ENCODE measurements at places on chromosomes 1 and 21.

GRCh38 chr1:55180075-55180670, 35.0 kb downstream of the USP24 start:
- DNase-seq: no peak

- no peak for DNase-seq
These were observed 32.6 kb downstream of the NENF start for GRCh38 chr1:212465311-212465710.

DNA sequence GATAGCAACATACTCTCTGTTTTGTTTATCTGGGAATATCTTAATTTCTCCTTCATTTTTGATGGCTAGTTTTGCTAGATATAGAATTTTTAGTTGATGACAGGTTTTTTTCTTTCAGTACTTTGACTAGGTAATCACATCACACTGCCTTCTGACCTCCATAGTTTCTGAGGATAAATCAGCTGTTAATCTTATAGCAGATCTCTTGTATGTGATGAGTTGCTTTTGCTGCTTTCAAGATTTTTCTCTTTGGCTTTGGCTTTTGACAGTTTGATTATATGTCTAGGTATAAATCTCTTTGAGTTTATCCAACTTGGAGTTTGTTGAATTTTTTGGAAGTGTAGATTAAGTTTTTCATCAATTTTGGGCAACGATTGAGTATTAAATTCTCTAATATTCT, 142.6 kb downstream of the ZNF644 start:
- DNase-seq: no peak

- DNase-seq: peak; percentile 94
These were observed 32.4 kb downstream of the EIF2D start for GRCh38 chr1:206579747-206580437.

DNA sequence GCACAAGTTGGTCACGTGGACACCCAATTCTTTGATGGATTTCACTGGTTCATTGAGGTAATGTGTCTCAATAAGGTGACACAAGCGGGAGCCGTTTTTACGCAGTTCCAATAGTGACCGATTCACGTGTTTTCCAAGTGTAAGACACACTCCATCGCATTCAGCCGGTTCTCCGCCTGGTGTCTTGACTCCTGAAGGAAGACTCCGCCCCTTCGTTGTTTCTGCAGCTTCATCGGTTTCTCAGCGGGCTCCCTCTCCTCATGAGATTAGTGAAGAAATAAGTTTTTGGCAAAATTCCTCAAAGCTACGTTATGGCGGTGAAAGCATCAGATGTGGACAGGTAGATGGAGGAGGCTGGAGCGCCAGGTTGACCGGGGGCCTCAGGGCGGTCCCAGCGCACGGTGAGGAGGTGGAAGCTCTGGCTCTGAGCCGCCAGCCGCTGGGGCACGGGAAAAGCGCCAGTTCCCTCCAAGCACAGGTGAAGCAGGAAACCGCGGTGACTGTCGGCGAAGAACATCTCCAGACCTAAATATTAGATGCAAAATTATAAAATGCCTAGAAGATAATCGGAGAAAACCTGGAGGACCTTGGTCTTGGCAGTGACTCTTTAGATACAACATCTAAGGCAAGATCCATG, 21.0 kb downstream of the CD2 start:
- DNase-seq: no peak

DNA sequence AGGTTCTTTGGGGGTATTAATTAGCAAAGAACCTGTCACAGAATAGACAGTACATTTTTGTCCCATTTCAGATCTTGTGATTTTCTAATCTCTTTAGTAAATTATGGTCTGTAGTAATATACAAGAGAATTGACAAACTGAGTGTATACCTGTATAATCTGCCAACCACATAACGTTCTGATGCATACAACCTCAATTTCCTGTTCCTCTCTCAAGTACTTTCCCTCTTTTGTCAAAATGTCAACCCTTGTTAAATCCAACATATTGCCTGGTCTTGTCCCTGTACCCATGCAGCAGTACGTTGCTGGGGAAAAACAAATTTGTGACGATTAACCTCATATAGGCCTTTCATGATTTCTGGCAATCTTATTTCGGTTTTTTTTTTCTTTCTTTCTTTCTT, 1.1 kb downstream of the ARV1 start:
- DNase-seq: no peak

DNA sequence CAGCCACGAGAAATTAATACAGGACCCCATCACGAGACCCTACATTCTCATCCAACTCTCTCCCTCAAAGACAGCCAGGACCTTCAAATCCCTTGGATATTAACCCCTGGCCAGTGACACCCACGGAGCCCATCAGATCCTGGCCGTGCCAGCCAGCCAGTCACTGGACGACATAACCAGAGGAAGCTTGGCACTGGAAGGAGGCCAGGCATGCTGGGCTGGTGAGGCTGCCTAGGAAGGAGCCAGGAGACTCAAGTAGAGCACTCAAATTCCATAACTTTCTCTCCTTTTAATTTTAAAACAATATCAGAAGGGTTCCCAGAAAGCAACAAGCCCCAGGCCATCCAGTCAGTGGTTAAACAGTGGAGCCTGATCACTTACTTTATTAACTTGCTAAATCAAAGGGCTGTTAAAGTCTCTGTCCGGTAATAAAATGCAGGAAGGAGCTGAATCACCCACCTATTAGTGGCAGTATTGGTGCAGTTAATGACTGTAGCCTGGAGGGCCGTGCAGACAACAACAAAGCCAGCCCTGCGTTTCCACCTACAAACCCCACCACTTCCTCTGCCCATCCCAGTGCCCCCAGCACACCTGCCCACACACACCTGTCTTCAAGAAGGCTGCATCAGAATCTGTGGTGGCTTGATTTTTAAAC, 78.0 kb downstream of the HIVEP3 start:
- no peak for DNase-seq

GRCh38 chr1:62652387-62652786, 35.8 kb downstream of the DOCK7 start:
- no peak for DNase-seq

GRCh38 chr1:215825056-215825455, 258.0 kb downstream of the KCTD3 start:
- DNase-seq: no peak

DNA sequence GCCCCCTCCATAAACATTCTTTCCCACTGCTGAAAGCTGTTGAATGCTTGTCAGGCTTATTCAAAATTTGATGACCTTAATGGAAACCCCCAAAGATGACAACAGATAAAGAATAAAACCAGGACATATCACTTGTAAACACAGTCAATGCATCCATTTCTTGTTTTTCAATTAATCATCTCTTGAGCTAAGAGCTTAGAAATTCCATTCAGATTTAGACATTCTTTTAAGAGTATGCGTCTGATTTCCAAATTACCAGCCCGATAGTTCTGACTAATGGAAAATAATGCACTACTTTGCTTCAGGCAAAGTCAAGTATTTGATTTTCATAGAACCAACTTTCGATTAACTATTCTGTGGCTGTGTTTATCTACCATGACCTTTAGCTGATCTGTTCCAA, 100.6 kb upstream of the RUNX1 start:
- no peak for DNase-seq

GRCh38 chr1:1144843-1145546, 28.7 kb upstream of the TTLL10 start:
- DNase-seq: no peak

DNA sequence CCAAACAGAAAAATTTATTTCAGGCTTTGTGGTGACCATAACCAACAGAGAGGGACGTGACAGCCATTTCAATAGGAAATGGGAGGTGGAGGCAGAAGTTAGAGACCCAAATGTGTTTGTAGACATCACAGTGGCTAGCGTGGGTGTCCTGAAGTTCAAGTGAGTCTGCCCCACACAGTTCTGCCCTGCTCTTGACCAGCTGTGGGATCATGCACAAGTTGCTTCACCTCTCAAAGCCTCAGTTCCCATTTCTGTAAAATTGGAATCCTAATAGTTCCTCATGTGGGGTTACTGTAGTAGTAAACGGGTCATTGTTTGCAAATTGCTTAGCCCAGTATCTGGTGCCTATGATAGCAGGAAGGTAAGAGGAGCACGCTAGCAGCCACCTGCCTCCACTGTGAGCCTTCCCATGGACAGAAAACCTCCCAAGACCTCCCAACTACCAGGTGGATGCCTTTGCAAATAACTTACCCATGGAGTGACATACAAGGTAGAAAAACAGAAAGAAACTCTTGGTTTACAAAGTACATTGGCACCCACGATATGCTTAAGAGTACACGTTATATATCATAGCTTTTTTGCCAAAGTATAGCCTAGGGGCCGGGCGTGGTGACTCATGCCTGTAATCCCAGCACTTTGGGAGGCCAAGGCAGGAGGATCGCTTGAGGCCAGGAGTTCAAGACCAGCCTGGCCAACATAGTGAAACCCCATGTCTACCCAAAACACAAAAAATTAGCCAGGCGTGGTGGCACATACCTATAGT, 29.1 kb downstream of the FHAD1 start:
- no peak for DNase-seq

DNA sequence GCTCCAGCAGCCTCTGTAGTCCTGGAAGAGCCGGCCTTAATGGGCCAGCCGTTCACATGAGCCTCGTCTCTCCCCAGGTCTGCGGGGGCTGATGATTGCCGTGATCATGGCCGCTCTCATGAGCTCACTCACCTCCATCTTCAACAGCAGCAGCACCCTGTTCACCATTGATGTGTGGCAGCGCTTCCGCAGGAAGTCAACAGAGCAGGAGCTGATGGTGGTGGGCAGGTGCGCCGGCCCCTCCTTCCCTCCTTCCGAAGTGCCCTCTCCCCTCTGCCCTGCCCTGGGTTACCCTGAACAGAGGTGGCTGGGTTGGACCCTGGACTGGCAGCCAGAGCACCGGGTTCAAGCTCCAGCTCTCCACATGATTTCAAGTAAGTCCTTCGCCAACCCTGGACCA, 13.1 kb downstream of the SLC5A9 start:
- DNase-seq: no peak

- DNase-seq: no peak
These were observed 68.9 kb downstream of the NMNAT2 start for GRCh38 chr1:183349201-183349711.

DNA sequence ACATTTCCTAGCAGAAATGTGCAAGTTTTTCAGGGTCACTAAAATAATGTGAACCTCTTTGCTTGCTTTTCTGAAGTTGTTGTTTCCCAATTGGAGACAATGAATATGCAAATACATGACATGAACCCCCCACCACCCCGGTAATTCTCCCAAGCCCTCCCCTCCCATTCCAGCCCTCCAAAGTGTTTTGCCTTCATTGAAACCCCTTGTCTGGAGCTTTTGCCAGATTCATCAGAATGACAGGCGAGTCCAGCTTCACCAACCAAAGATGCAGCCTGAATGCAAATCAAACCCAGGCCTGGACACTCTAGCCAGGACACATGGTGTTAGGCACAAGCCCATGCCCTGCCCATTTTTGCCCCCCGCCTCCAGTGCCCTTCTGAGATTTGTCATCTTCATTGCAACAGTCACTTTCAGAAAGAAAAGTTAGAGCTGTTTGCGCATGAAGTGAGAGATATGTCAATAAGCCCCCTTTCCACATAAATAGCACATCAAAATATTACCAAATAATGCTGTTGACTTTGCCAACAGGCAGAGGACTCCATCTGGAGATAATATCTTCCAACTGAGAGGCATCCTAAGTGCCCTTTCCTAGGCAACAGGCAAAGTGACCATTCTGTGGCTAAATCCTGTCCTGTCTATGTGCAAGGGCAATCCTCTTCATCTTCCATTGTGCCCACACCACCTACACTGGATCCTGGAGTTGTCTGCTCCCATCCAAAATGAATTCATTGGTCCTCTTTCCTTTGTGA, 145.6 kb upstream of the NFIA start:
- DNase-seq: no peak

GRCh38 chr21:28762357-28762735, 230.3 kb downstream of the LTN1 start:
- DNase-seq: no peak

DNA sequence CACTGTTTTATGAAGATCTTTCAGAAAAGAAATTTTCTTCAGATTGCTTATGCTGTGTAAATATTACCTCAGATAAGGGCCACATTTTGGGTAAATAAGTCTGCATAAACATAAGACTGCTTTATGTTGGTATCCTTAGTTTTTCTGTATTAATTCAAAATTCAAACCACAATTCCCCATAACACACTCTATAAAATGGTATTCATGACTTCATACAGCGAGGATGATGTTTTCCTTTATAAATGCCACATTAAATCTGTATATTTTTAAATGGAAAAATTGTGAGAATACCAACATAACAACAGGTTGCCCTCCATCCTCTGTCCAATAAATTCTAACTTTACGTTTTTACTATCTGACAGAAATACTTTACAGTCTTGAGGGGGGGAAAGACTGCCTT, 248.7 kb upstream of the CXADR start:
- DNase-seq: no peak

DNA sequence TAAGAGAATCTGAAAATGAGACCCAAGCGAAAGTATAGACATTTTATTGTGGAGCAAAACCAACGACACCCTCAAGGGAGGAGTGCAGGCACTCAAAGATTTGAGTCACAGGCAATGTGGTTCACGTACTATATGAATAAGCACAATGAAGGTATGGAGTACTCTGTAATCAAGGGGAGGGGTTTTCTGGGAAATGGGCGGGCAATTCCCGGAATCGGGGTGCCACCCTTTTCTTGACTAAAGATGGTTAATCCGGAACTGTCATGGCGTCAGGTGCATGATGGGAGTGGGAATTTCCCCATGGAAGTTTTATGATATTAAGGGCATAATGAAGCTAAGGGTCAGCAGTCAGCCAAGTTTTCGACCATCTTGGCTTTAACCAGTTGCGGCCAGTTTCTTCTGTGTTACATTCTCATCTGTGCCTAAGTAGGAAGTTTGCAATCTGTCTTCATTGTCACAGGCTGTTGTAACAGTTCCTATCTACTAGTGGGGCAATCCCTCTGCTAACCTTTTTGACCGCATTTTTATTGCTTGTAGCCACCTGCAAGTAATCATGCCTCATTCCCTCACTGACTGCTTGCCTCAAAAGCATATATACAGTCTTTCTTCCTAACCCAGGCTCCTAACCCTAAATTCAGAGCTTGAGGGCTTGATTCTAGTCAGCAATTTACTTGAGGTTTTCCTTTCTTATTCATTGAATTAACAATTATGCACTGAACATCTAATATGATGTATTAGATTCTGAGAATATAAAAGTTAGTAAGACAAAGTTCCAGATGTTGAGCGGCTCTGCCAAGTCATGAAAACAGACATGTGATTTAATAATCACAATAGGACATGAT, 775 bp upstream of the AIM2 start:
- peak; percentile 91 for DNase-seq

GRCh38 chr1:94797291-94797690, 22.9 kb upstream of the SLC44A3 start:
- no peak for DNase-seq

GRCh38 chr1:54796902-54797301, 4.2 kb downstream of the TTC22 start:
- no peak for DNase-seq

GRCh38 chr1:46098027-46098712, 34.3 kb downstream of the PIK3R3 start:
- DNase-seq: no peak

GRCh38 chr1:24468685-24469316, 33.8 kb upstream of the RCAN3 start:
- no peak for DNase-seq
